ENCODE measurements at places on chromosomes 5 and 9.

GRCh38 chr9:114852050-114852594 lies 46.3 kb upstream of the TNFSF15 start:
- DNase-seq = no peak

DNA sequence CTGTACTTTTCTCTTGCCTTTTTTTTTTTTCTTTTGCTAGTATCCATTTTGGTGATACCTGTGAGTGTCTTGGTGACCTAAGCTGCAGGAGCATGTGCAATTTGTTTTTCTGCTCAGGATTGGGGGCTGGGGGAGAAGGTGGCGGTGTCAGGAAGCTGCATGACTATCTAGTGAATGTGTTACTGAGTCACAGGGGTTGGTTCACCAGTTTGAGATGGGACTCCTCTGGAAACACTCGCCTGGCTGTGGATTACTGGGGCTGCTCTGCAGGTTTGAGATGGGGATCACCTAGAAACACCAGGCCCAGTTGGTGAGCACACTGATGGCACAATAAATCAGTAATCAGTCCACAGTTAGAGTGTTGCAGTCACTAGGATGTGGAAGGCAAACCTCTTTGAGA lies 447.9 kb downstream of the SPATA31D1 start:
- no peak for DNase-seq

DNA sequence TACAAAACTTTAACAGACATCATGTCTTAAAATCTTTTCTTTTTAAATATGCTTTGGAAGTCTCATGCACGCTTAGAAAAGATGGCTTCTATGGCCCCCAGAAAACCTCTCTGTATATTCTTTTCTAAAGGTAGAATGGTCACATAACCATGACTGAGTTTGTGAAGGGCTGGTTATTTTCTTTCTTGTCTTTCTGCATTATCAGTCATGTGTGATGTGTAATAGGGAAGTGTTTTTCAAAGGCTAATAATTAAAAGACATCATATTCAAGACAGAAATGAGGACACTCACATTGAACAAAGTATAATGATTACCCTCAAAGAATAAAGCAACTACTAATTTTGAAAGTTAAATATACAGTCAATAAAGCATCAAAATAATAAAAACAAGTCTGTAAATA lies 253.4 kb downstream of the TRPM3 start:
- DNase-seq = no peak

DNA sequence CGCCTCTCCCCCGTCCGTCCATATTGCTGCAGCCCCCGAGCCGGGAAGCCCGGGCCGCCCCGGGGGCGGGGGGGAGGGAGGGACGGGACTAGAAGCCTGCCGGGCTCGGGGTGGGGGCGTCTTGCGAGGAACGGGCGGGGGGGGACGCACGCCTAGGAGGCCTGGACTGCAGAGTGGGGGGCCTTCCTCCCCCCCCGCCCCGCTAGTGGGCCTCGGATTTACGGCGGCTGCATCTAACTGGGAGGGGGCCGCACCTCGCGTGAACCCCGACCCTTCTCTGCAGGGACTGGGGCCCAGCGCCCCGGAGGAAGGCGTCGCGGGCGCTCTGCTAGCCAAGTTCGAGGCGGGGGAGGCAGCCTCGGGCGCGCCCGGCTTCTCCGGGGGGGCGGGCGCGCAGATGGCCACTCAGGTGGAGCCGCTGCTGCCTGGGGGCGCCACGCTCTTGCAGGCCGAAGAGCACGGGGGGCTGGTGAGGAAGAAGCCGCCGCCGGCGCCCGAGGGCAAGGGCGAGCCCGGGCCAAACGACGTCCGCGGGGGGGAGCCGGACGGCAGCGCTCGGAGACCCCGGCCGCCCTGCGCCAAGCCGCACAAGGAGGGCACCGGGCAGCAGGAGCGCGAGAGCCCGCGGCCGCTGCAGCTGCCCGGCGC lies at the start of gene LARP1:
Gene LARP1, plus strand, starts transcription at position 17 of the 648 bp plus-strand sequence. Its CDS starts 381 bp downstream, at position 398.
- DNase-seq = no peak

DNA sequence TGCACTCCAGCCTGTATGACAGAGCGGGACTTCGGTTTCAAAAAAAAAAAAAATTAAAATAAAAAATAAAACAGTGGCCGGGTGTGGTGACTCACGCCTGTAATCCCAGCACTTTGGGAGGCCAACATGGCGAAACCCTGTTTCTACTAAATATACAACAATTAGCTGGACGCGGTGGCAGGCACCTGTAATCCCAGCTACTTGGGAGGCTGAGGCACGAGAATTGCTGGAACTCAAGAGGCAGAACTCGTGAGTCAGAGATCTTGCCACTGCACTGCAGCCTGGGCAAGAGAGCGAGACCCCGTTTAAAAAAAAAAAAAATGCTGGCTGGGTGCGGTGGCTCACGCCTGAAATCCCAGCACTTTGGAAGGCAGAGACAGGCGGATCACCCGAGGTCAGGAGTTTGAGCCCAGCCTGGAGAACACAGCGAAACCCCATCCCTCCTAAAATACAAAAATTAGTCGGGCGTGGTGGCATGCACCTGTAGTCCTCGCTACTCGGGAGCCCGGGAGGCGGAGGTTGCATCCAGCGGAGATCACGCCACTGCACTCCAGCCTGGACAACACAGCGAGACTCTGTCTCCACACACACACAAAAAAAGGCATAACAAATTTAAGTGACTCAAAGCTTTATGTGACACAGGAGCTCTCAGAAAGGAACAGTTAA lies 1.5 kb upstream of the NPM1 start:
- no peak for DNase-seq

DNA sequence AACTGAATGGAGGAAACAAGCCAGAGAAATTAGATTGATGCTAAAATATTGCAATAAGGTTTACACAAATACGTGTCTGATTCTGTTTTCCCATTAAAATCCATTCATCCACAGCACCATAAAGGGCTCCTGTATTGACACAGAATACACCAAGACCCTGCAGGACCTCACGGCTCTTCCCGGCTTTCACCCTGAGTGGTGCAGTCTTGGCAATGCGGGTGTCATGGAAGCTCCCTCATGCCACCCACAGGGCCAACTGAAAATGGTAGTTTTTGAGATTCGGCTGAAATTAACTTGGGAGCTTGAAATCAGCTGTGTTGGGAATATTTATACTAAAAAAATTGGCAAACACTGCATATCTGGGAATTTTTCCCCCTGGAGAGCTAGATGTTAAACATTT lies 17.3 kb upstream of the EXOC3 start:
- DNase-seq = peak; percentile 34

DNA sequence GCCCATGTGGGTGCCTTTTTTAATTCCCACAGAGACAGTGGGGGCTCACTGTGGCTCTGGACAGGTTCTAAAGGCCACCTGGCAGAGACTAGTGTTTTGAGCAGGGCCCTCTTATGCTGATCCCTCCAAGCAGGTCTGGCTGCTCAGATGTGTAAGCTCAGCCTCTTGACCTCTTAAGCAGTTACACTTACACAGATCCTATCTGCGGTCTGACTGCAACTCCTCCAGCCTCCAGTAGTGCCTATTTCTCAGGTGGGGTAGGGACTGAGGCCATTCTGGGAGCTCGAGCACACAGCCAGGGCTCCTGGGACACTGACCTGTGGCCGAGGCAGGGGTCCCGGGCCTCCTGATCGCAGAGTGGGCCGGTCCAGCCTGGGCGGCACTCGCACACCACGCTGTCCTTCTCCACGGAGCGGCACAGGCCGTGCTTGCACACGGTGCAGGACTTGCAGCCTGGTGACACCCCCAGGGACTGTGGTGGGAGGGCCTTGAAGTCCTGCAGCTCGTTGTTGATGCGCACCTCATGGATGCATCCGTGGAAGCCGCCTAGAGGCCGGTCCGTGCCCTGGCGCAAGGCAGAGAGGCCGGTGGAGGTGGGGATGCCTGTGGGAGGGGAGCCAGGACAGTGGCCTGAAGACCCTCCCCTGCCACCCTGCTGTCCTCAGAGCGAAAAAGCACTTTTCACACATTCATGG lies 91.9 kb upstream of the PANK3 start:
- DNase-seq = no peak

- DNase-seq = no peak
Observed at GRCh38 chr9:9170439-9171134, 1371.0 kb upstream of the DMAC1 start.

DNA sequence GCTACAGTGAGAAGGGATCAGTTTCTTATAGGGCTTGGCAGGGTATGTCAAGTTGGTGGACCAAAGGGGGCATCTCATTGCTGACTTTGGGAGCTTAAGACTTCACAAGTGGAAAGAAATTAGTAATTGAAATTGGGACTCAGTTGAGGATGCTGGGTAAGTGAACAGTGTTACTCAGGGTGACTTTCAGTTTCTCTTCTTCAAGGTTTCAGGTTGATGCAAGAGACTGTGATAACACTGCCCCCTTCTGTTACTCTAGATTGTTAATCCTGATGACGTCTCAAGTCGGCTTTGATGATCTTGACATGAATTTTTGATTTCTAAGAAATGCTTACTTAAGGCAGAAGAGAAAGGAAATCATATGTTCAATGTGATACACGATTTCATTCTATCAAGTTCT lies 21.3 kb downstream of the KCTD16 start:
- DNase-seq = no peak

DNA sequence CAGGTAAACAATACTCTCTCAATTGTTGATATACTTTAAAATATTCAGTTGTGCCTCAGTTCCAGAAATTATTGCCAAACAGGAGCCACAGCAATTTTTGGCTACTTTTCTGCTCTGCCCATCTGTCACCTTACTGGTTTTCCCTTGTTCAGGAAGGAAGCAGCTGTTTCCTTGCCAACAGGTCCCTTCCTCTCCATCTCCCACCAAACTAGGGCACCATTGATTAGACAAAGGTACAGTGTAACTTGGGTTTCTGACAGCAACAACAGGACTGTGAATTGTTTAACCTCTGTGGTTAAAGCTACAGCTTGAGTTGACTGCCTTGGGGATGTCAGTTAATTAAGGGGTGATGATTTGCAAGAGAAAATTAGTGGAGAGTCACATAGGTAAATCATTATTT lies 76.9 kb downstream of the PIP5K1B start:
- no peak for DNase-seq

GRCh38 chr9:37700900-37701299 lies 50.1 kb downstream of the FRMPD1 start:
- no peak for DNase-seq

DNA sequence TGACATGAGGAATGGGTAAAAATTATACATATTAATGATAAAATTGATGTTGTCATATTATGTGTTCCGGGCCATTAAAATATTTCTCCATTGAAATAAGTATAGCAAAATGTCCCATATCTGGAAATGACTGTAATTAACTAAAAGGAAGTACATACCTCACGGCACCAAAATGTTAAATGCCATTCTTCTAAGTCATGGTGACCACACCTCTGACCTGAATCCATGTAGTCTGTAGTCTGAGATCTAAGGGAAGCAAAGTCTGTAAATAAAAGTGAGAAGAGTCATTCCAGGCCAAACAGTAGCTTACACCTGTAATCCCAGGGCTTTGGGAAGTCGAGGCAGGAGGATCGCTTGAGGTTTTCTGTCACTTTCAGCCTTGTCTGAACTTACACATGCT lies 8.7 kb upstream of the GDA start:
- DNase-seq = no peak

GRCh38 chr5:135040034-135040332 lies 6.0 kb upstream of the PITX1 start:
- DNase-seq = no peak

GRCh38 chr9:34929506-34930102 lies 28.5 kb upstream of the PHF24 start:
- DNase-seq = no peak

- no peak for DNase-seq
Observed at GRCh38 chr5:24065779-24066178, 558.4 kb downstream of the PRDM9 start.

- no peak for DNase-seq
Observed at GRCh38 chr5:35041261-35041660, 6.5 kb downstream of the AGXT2 start.

DNA sequence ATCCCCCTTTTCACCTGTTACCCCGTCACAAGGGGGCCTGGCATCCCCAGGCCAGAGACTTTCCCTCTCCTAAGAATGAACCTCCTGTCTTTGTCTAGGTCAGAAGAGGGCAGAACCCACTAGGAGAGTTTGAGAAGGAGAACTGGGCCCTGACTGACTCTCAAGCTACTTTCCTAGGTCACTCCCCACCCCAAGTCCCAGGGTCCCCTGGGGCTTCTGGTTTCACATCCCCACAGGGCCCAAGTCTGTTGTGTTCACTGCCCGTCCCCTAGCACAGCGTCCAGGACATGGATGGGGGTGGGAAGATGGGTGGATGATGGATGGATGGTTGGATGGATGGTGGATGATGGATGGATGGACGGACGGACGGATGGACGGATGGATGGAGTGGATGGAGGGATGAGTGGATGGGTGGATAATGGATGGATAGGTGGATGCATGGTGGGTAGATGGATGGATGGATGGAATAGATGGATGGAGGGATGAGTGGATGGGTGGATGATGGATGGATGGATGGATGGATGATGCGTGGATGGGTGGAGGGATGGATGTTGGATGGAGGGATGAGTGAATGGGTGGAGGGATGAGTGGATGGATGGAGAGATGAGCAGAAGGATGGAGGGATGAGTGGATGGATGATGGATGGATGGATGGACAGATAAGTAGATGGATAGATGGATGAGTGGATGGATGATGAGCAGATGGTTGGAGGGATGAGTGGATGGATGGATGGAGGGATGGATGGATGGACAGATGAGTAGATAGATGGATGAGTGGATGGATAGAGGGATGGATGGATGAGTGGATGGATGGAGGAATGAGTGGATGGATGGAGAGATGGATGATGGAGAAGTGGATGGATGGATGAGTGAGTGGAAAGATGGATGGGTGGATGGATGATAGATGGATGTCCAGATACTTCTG lies 50.6 kb downstream of the KCNT1 start:
- no peak for DNase-seq

DNA sequence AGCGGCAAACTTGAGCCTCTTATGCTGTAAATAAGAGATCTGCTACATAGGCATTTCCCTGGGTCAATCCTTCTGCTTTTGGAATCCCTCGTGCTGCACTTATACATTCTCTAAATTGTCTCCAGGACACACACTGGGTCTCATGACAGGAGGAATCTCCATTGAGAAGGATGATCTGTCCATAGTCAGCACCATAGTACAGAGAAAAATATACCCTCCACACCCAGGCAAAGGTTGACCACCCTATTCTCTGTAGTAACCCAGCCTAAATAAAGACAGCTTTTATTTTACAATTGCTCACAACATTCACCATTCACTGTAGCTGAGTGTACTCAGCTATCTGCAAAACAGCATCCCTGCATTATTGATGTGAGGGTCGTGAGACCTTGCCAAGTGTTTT lies 111.2 kb downstream of the SV2C start:
- no peak for DNase-seq

DNA sequence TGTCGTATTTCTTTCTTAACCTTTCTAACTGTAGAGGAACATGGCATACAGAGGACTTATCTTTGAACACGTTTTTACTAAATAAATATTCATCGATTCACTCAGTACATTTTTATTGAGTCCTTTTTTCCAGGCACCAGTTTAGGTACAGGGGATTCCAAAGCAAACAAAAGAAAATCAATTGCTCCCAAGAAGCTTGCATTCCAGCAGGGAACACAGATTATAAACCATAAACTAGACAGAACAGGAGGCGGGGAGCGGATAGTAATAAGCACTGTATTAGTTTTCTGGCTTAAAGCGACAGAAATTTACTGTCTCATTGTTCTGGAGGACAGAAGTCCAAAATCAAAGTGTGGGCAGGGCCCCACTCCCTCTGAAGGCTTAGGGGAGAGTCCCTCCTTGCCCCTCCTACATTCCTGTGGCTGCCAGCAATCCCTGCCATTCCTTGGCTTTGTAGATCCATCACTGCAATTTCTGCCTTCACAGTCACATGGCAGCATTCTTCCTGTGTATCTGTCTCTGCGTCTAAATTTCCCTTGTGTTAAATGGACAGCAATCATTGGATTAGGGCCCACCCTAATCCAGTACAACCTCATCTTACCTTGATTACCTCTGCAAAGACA lies 115.5 kb downstream of the COL23A1 start:
- DNase-seq = no peak

GRCh38 chr9:503326-503725 lies 288.7 kb downstream of the DOCK8 start:
- no peak for DNase-seq

All from NCI-H2171 (cell line).